ENCODE measurements at places on chromosomes 11 and 22.
A peak's percentile ranks its signal among the peaks of the same experiment; 100 is the strongest.

DNA sequence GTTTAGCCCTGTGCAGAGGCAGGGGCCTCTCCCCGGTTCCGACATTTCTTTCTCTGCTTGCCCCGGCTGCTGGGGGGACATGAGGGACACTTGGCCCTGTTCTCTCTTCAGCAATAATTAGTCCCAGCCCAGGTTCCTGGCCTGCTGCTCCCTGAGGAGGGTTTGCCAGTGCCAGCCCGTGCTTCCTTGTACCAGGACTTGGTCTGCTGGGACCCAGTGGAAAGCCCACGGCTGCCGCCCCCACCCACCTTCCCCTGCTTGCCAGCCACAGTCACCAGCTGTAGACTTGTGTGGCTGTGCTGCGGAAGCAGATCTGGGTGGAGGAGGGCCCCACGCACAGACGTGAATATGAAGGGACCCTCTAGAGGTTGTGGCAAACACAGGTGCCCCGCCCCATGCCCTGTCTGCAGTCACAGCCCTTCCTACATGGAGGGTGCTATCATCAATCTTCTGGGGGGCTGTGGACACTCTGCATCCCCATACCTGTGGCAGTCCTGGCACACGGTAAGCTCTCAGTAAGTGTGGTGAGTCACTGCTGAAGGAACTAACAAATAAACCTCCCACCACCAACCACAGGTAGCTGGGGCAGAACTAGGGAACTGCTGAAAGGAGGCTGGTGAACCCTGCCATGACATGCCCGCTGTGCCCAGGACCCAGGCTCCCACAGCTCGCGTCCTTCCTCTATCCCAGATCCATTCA lies 949 bp downstream of the TP53AIP1 start:
- no peak for DNase-seq

DNA sequence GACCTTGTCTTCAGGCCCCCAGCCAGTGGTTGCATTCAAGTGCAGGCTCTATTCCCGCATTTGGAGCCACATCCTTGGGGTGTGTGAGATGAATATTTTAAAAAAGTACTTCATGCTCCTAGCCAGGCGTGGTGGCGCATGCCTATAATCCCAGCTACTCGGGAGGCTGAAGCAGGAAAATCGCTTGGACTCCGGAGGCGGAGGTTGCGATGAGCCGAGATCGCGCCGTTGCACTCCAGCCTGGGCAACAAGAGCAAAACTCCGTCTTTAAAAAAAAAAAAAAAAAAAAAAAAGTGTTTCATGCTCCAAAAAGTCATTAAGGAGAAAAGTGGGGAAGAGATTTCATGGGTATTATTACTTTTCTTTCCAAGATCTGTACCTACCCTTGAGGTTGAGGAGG lies 18.0 kb downstream of the SCUBE1 start:
- no peak for DNase-seq

- no peak for DNase-seq
These were observed 4.2 kb upstream of the DPF2 start for GRCh38 chr11:65329478-65329877.

DNA sequence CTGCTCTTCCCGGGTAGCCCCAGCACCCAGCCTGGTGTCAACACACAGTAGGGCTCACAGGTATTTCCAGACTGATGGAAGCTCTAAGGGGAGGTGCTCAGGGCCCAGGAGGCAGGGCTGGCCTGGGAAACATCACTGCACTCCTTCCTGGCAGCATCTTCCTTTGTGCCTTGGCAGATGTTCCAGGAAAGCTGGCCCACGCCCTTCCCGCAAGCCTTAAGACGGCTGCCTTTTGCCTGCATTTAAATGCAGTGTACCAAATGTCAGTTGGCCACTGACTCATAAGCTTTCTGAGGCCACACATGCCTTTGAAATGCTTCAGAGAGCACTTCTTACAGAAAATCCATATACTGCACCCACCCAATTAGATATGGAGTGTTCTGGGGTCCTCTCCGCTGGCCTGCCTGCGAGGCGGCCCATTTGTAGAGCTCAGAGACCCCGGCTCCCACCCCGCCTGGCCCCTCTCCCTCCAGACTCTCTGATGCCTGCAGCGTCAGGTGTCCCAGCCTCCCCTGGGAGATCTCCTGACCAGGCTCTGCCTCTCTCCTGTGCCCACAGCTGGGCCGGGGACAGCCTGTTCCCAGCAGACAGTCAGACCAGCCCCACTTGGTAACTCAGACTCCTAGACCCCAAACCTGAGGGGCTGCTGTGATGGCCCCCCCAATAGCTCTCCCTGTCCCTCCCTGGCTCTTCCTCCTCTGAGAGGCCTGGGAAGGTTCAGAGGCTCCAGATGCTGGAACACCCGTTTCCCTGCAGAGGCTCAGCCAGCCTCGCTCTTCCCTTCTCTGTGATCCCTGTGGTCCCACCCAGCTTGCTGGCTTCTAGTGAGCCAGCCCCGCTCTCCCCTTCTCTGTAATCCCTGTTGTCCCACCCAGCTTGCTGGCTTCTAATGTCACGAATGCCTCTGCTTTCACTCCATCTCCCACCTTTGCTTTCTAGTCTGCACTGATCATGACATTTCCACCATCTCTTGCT lies 47.6 kb upstream of the THY1 start:
- no peak for DNase-seq

GRCh38 chr11:94031625-94032024 lies 10.5 kb downstream of the HEPHL1 start:
- no peak for DNase-seq

DNA sequence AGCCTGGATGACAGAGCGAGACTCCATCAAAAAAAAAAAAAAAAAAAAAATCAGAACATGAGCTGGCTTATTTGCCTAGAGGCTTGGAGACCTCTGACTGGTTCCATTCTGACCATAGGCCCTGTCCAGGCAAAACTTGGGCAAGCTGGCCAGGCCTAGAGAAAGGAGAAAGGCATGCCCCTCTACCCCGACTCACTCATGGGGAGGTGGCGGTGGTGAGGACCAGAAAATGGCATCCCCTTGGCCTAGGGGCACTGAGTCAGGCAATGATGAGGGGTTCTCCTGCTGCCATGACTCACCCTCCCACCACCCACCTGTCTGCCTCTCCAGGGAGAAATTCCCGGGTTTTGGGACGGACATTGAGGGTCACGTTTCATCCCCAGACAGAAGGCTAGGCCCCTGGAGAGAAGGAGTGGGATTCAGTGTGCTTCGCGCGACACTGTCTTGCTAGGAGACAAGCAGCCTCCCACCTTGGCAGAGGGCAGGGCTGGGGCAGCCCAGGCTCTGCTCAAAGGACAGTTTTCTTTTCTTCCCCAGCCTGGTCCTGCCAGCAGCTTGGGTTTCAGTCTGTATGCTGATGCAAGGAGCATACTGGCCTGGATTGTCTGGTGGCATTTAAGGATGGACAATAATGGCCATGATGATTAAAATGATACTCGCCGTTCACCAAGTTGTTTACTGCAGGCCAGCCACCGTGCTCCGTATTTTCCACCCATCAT lies 17.2 kb downstream of the TOB2 start:
- no peak for DNase-seq

DNA sequence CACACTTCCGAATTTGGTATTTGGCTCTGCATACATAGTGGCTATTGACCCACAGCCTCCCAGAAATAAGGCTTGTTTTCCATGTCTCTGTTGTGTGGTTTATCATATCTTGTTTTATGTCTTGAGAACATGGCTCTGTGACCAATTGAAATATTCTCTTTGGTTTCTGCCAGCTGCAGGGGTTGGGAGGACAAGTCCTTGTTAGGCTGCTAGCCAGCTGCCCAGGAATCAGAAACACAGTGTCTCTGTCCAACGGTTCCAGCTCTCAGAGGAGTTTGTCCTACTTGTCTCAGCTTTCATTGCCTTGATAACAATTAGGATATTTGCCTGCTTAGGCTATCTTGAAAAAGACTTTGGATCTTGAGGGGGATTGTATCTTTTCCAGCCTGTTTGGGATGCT lies 6.0 kb upstream of the SLC7A4 start:
- DNase-seq, result no peak

- DNase-seq, result no peak
These were observed 84.1 kb downstream of the LARGE2 start for GRCh38 chr11:46006418-46007070.

DNA sequence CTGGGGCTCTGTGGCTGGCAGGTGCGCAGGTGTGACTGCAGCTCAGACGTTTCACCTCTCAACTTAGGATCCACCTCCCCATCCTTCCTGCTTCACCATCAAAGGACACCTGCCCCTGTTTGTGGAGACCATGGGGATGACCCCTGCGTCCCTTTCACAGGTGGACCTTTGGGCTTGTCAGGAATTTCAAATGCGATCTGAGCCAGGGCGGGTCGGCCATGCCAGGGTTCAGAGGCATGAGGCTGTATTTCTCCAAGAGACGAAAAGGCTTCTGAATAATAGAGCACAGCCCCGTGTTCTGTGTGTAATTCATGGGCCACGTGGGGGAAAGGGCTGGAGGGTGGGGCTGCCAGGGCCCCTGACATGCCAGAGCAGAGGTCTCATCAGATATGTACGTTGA lies 668.0 kb downstream of the BRD1 start:
- DNase-seq, result no peak

GRCh38 chr11:117985953-117986887 lies at the start of gene IL10RA:
Gene IL10RA (plus strand): TSS chr11:117986394. CDS start chr11:117986468, 74 bp downstream.
- DNase-seq, result peak; percentile 79

- DNase-seq, result no peak
These were observed 63.1 kb downstream of the PIWIL4 start for GRCh38 chr11:94630221-94630620.

GRCh38 chr11:64594159-64594939 lies 3.3 kb downstream of the SLC22A12 start:
- DNase-seq, result no peak

- peak; percentile 71 for DNase-seq
These were observed 7.2 kb upstream of the PLXNB2 start for GRCh38 chr22:50314455-50315288.

- no peak for DNase-seq
These were observed 77.7 kb downstream of the BRD1 start for GRCh38 chr22:49749885-49750510.

DNA sequence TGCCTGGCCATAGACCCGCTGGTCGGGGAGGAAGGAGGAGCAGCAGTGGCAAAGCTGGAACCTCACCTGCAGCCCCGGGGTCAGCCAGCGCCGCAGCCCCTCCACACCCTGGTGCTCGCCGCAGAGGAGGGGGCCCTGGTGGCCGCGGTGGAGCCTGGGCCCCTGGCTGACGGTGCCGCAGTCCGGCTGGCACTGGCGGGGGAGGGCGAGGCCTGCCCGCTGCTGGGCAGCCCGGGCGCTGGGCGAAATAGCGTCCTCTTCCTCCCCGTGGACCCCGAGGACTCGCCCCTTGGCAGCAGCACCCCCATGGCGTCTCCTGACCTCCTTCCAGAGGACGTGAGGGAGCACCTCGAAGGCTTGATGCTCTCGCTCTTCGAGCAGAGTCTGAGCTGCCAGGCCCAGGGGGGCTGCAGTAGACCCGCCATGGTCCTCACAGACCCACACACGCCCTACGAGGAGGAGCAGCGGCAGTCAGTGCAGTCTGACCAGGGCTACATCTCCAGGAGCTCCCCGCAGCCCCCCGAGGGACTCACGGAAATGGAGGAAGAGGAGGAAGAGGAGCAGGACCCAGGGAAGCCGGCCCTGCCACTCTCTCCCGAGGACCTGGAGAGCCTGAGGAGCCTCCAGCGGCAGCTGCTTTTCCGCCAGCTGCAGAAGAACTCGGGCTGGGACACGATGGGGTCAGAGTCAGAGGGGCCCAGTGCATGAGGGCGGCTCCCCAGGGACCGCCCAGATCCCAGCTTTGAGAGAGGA lies 11.9 kb downstream of the TMEM121B start:
- no peak for DNase-seq

DNA sequence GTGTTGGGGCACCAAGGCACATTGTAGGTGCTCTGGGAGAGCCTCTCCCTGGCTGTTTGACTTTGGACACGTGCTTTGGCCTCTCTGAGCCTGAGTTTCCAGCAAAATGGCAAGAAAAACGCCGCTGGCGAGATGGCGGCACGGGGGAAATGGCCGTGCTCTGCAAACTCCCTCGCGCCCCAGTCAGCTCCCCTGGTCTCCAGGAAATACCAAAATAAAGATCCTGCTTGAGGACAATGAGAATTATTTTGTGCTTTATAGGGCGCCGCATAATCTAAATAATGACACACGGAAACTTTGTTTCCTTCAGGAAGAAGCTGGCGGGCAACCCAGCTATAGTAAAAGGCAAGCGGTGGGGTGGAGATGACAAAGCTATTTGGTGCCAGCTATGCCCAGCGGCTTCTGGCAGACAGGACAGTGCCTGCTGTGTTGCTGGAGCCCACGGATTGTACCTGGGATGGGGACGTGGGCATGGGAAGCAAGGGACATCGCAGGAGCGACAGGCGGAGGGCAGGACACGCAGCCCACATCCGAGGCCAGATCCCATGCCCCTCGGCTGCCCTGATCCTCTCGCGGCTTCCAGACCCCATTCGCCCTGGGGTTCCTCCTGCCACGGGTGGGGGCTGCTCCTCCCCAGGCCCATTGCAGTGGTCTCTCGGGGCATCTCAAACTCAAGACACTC lies 26.3 kb upstream of the RFPL3 start:
- no peak for DNase-seq

- DNase-seq, result no peak
These were observed 388 bp upstream of the MUS81 start for GRCh38 chr11:65859812-65860277.

DNA sequence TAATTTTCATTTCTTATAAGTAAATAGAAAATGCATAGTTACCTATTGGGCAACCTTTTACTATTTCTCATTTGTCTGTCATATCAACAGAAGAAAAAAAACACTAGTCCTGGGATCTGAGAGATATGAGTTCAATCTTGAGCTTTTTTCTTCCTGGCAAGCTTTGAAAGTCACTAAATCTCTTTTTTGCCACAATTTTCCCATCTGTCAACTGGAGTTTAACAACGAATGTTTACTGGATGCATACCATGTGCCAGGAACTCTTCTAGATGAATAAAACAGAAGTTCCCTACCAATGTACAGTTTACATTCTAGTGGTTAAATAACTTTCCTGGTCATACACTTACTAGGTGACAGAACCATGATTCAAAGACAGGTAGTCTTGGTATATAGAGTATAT lies 31.0 kb downstream of the FSHB start:
- DNase-seq, result no peak

GRCh38 chr11:19814421-19814820 lies 101.8 kb downstream of the NAV2 start:
- DNase-seq, result no peak

- DNase-seq, result no peak
These were observed 25.1 kb upstream of the ALDH3B2 start for GRCh38 chr11:67699521-67699920.

GRCh38 chr11:130198964-130199363 lies 39.4 kb downstream of the ST14 start:
- no peak for DNase-seq

GRCh38 chr22:38258895-38259294 lies 13.9 kb downstream of the TMEM184B start:
- DNase-seq, result no peak

- no peak for DNase-seq
These were observed 48.4 kb downstream of the CSTPP1 start for GRCh38 chr11:46984987-46985386.

GRCh38 chr22:17870407-17870806 lies 96.1 kb upstream of the BID start:
- DNase-seq, result no peak

- DNase-seq, result no peak
These were observed 43.2 kb upstream of the FADD start for GRCh38 chr11:70159627-70160570.
